Naive thymus-derived CD8-positive, alpha-beta T cell (primary cell): ENCODE measurements at places on chromosomes 5 and 9.

DNA sequence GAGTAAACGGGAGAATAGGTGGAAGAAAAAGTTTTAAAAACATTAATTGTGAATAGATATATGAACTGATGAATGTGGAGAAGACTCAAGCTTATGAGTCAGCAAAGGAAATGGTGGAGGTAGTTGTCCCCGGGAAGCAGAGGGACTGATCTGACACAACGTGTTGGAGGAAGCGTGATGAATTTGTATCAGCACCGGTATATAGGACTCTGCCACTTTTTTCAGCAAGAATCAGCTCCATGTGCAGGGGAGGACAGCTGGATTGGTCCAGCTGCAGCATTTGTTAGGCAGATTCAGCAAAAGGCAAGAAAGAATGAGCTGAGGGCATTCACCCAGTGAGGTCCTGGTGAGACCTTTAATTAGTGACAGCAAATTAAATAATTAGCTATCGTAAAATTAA lies 276.0 kb downstream of the TENT4A start:
- H3K36me3 ChIP-seq = no peaks in the 10 kb centered on the region
- H3K4me3 ChIP-seq = no peak overlapping the region
- H3K27ac ChIP-seq = no peak overlapping the region
- no peak for DNase-seq

GRCh38 chr5:137822158-137822764 lies 45.4 kb upstream of the MYOT start:
- H3K27me3 ChIP-seq = no peaks in the 10 kb centered on the region
- H3K4me3 ChIP-seq = no peak overlapping the region
- peaks cover 7% of the 10 kb centered on the region for H3K36me3 ChIP-seq

DNA sequence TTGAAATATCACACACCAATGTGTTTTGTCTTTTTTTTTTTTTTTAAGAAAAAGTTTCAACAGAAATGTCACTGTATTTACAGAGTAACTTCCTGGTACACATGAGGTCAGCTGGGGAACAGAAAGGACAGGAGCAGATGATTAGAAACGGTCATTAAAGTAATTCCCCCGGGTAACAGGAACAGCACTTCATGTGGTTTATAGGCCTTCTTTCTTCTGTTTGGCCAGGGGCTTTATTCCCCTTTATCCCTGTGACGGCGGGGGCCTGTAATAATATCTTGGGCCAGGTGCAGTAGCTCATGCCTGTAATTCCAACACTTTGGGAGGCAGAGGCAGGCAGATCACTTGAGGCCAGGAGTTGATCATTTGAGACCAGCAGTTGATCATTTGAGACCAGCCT lies 30.5 kb upstream of the MSH3 start:
- H3K27ac ChIP-seq = no peak overlapping the region
- no peaks in the 10 kb centered on the region for H3K4me1 ChIP-seq
- H3K36me3 ChIP-seq = no peaks in the 10 kb centered on the region
- no peak for DNase-seq
- no peaks in the 10 kb centered on the region for H3K27me3 ChIP-seq

GRCh38 chr5:624118-624950 lies 12.2 kb downstream of the CEP72 start:
- H3K4me1 ChIP-seq = no peaks in the 10 kb centered on the region
- no peak overlapping the region for H3K4me3 ChIP-seq
- no peaks in the 10 kb centered on the region for H3K27me3 ChIP-seq
- DNase-seq = no peak

- peaks cover 4% of the 10 kb centered on the region for H3K36me3 ChIP-seq
- no peak for DNase-seq
- H3K4me1 ChIP-seq = no peaks in the 10 kb centered on the region
- H3K27ac ChIP-seq = no peak overlapping the region
- H3K4me3 ChIP-seq = no peak overlapping the region
Observed at GRCh38 chr5:136174021-136174659, 18.8 kb downstream of the SMIM32 start.

- H3K4me1 ChIP-seq = peaks cover 60% of the 10 kb centered on the region
- peak overlapping the region; percentile 86 for H3K27ac ChIP-seq
- H3K4me3 ChIP-seq = peak overlapping the region; percentile 3
Observed at GRCh38 chr5:35904443-35905132, 33.8 kb downstream of the CAPSL start.

GRCh38 chr5:178423901-178424809 lies 166.0 kb downstream of the COL23A1 start:
- no peaks in the 10 kb centered on the region for H3K36me3 ChIP-seq
- H3K27me3 ChIP-seq = no peaks in the 10 kb centered on the region
- no peaks in the 10 kb centered on the region for H3K4me1 ChIP-seq
- H3K4me3 ChIP-seq = no peak overlapping the region
- no peak for DNase-seq

- H3K4me3 ChIP-seq = no peak overlapping the region
- no peaks in the 10 kb centered on the region for H3K36me3 ChIP-seq
- no peak for DNase-seq
- H3K27me3 ChIP-seq = no peaks in the 10 kb centered on the region
- no peak overlapping the region for H3K27ac ChIP-seq
- peaks cover 6% of the 10 kb centered on the region for H3K4me1 ChIP-seq
Observed at GRCh38 chr5:1089621-1090040, 22.2 kb downstream of the SLC12A7 start.

DNA sequence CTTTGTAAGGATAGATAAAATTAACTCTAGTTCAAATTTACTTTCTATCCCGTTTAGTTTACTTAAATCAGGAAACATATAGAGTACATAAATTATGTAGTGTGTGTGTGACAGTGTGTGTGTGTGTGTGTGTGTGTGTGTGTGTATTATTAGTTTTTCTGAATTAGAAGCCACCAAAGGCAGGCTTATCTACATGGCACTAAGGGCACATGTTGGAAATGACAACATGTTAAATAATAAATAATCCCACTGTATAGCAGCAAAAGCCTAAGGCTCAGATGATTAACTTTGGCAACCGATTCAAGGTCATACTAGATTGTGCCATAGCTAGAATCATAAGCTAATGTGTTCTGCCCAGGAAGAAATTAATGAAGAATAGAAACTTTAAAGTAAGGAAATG lies 54.6 kb downstream of the MEGF9 start:
- H3K27ac ChIP-seq = no peak overlapping the region
- peaks cover 10% of the 10 kb centered on the region for H3K4me1 ChIP-seq
- H3K36me3 ChIP-seq = peaks cover 4% of the 10 kb centered on the region
- no peaks in the 10 kb centered on the region for H3K27me3 ChIP-seq
- no peak for DNase-seq

DNA sequence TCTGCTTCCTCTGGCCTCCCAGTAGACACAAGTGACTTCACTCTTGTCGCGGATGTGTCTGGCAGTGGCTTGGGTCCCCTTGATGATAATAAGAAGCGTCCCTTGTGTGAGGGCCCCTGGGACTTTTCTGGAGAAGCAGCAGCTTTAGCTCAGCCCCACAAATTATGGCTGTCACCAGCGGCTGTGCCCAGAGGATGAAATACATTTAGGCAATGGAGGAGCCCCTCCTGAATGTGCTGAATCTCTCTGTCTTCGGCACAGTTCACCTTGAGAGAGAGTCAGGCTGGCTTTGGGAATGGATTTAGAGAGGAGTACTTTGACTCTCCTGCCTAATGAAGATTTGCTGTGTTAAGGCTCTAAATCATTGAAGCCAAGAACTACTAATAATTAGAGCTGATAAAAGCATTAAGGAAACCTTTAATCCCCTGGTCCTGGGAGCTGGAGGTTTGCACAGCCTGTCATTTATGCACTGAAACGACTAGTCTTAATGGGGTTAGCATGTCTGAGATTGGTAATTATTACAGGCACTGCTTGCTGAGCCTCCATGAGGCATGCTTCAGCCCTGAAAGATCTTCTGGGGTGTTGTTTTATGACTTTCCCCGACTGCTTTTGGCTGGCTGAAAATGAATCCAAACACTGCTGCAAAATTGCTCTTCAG lies 127.0 kb downstream of the TENT4A start:
- no peak for DNase-seq
- H3K27me3 ChIP-seq = peaks cover 1% of the 10 kb centered on the region
- H3K4me3 ChIP-seq = no peak overlapping the region

- no peak overlapping the region for H3K27ac ChIP-seq
- no peaks in the 10 kb centered on the region for H3K27me3 ChIP-seq
- peaks cover 4% of the 10 kb centered on the region for H3K4me1 ChIP-seq
- DNase-seq = no peak
- no peak overlapping the region for H3K4me3 ChIP-seq
Observed at GRCh38 chr5:109316634-109317033, 93.1 kb downstream of the PJA2 start.

DNA sequence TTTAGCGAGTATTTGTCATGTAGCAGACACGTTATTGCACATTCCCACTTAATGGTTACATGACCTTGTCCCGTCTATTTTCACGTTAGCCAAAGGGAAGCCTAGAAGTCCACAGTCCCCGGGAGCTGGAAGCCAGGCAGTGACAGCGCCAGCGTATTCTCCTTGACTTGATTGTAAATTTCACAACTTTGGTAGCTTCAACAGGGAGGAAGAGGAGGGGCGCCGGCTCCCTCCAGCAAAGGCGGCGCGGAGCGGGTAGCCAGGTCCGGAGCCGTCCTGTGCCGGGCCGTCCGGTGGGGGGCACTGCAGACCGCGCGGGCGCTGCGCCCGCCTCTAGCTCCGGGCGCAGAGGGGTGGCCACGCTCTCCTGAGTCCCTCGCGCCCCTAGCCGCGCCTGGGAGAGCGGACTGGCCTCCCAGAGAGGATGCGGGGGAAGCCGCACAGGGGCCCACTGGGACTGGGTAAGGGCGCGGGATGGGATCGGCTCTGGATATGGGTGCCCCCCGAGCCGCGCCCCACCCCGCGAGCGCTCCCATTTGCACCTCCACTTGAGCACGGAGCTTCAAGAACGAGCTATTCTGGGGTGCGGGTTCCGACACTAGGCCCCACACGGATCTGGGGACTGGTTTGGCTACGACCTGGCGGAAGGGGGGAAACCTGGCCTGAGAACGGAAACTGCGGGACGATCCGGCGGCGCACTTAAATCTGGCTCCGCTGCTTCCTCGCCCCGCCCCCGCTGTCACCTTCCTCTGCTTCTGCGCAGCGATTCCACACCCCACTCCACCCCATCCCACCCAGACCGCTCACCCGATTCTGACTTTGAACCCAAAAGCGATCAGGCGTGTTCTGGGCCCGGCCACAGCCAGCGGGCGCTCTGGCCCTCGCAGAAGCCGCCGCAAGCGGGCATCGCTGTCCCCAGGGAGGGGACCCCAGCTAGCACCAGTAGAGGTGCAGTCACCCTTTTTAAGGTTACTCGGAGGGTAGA lies 23.8 kb downstream of the KLF4 start:
- H3K36me3 ChIP-seq = peaks cover 5% of the 10 kb centered on the region
- H3K4me3 ChIP-seq = peak overlapping the region; percentile 48
- H3K27ac ChIP-seq = no peak overlapping the region
- no peak for DNase-seq

DNA sequence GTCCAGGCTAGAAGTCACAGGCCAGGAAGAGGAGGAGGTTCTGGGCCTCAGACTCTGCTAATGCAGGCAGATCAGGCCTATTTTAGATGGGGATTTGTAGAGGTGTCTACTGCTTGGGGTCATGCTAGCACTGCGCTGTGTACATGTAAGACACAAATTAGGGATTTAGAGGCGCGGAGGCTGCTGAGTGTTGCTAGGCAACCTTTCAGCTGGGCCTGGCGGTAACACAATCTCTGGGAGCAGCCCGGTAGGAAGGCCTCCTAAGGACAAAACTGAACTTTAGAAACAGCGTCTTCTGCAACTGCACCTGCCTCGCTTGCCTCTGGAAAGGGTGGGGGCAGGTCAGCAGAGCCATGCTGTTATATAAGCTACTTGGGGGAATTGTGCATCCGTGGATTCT lies 147.9 kb downstream of the MACROH2A1 start:
- DNase-seq = no peak
- no peak overlapping the region for H3K27ac ChIP-seq
- H3K4me1 ChIP-seq = no peaks in the 10 kb centered on the region
- H3K4me3 ChIP-seq = no peak overlapping the region

DNA sequence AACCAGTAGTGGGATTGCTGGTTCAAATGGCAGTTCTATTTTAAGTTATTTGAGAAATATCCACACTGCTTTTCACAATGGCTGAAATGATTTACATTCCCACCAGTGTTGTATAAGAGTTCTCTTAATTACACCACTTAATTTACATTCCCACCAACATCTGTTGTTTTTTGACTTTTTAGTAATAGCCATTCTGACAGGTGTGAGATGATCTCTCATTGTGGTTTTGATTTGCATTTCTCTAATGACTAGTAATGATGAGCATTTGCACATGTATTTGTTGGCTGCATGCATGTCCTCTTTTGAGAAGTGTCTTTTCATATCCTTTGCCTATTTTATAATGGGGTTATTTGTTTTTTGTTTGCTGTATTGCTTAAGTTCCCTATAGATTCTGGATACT lies 688.3 kb downstream of the PRR16 start:
- H3K27ac ChIP-seq = no peak overlapping the region
- no peaks in the 10 kb centered on the region for H3K36me3 ChIP-seq
- no peaks in the 10 kb centered on the region for H3K27me3 ChIP-seq
- no peak for DNase-seq
- H3K4me3 ChIP-seq = no peak overlapping the region
- H3K4me1 ChIP-seq = no peaks in the 10 kb centered on the region

DNA sequence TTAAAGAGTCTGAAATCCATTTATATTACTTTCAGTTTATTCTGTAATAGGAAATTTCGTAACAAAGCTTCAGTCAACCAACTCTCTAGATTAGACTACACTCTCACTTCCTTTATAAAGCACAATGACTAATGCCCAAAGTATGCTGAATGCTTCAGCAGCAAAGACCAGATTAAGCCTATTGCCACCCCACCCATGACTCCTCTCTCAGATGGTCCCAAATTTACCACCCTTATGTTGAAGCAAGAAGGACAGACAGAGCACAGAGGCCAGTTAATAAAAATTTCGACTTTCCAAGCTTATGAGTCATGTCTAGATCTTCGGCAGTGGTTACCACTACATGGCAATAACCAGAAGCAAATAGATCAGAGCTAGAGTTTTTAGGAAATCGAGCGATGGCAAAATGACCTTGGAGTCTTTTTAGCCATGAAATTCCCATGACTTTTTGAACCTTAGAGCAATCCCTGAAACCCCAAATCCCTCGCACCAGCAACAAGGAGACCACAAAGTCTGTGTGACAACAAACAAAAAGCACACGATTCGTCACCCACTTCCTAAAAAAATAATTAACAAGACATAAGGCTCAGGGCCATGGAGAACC lies 287.8 kb upstream of the RASA1 start:
- no peak overlapping the region for H3K27ac ChIP-seq
- H3K4me3 ChIP-seq = no peak overlapping the region
- no peak for DNase-seq
- H3K27me3 ChIP-seq = peaks cover 13% of the 10 kb centered on the region
